ENCODE measurements at places on chromosomes 2 and 18. TPM values are rescaled to one million over a fixed set of nuclear protein-coding genes. Genes with fewer than 3 reads are reported as not detected.

DNA sequence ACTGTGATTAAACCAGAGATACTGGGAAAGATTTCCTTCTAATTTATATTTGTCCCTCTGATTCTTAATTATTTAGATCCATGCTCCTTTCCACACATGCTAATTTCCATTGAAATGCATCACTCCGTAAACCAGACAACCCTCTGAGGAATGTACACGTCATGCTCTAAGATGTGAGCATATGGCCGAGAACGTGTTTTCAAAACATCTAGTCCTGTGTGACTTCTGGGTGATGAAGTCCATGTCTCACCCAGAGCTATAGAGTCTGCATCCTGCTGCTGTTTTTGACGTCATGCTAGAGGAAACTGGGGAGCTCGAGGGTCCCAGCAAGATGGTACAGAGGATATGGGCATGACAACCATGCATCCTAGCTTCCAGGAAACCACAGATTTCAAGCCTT lies 53.6 kb downstream of the CAPN13 start:
- H3K27me3 ChIP-seq: no peaks in the 10 kb centered on the region
- H3K27ac ChIP-seq: no peak overlapping the region
- DNase-seq: no peak

GRCh38 chr2:98426771-98427170 lies 17.9 kb upstream of the INPP4A start:
- no peaks in the 10 kb centered on the region for H3K36me3 ChIP-seq
- H3K27ac ChIP-seq: no peak overlapping the region
- H3K4me3 ChIP-seq: no peak overlapping the region
- no peaks in the 10 kb centered on the region for H3K27me3 ChIP-seq

GRCh38 chr2:162963156-162963555 lies 124.6 kb upstream of the KCNH7 start:
- DNase-seq: no peak
- H3K36me3 ChIP-seq: no peaks in the 10 kb centered on the region
- no peaks in the 10 kb centered on the region for H3K4me1 ChIP-seq
- no peak overlapping the region for H3K4me3 ChIP-seq
- no peaks in the 10 kb centered on the region for H3K27me3 ChIP-seq

DNA sequence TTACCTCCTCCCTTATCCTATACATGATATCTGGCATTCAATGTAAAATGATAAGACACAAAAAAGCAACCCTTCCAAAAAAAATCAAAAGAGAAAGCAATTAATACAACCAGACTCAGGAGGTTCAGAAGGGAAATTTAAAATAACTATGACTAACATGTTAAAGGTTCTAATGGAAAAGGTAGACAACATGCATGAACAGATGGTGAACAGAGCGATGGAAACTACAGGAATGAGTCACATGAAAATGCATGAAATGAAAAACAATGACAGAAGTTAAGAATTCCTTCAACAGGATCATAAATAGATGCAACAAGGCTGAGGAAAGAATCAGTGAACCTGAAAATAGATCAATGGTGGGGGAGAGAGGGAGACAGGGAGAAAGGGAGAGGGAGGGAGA lies 26.1 kb upstream of the ERCC3 start:
- no peak overlapping the region for H3K27ac ChIP-seq
- no peaks in the 10 kb centered on the region for H3K4me1 ChIP-seq
- DNase-seq: no peak

- H3K4me3 ChIP-seq: no peak overlapping the region
- no peaks in the 10 kb centered on the region for H3K36me3 ChIP-seq
- no peak overlapping the region for H3K27ac ChIP-seq
- no peaks in the 10 kb centered on the region for H3K4me1 ChIP-seq
- no peaks in the 10 kb centered on the region for H3K27me3 ChIP-seq
Measured at GRCh38 chr2:126368758-126369157, 287.2 kb upstream of the GYPC start.

DNA sequence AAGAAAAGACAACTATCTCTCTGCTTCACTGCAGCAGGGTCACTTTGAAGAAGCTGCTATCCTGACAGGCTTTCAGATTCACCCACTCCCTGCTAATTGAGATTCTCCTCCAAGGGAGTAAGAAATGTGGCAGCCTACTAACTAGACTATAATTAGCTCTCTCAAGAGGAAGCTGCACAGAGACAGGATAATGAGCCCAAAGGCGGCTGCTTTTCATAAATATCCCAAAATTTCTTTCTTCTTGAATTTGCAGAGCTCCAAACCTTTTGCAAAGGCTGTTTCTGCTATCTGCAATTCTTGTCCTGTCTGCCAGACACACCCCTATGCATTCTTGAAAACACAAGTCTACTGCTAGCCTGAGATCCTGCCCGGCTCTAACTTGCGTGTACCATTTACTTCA lies 54.0 kb upstream of the RNU4ATAC start:
- H3K27me3 ChIP-seq: no peaks in the 10 kb centered on the region
- H3K36me3 ChIP-seq: no peaks in the 10 kb centered on the region
- H3K4me3 ChIP-seq: no peak overlapping the region
- H3K4me1 ChIP-seq: peaks cover 8% of the 10 kb centered on the region

DNA sequence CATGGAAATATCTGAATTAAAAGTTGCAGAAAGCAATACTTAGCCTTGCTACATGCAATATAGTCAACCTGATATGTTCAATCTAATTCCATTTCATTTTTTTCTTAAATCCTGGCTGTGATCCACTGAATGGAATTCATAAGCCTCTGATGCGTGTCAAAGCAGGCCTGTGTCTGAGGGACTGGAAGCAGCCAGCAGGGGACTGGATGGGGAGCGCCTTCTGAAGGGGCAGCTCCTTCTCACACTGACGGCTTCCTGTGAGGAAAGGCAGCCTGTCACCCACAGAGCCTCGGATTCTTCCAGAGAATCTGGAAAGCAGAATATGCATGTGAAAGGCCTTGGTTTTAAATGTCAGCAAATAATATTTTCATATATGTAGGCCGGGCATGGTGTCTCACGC lies 73.5 kb downstream of the KCNF1 start:
- H3K27me3 ChIP-seq: no peaks in the 10 kb centered on the region
- H3K27ac ChIP-seq: no peak overlapping the region
- no peaks in the 10 kb centered on the region for H3K4me1 ChIP-seq
- H3K4me3 ChIP-seq: no peak overlapping the region

Gene MLPH
- total RNA-seq: 87.9 TPM

- H3K27ac ChIP-seq: no peak overlapping the region
- H3K27me3 ChIP-seq: peaks cover 22% of the 10 kb centered on the region
- H3K4me3 ChIP-seq: peak overlapping the region; percentile 33
- DNase-seq: no peak
- H3K36me3 ChIP-seq: no peaks in the 10 kb centered on the region
- no peaks in the 10 kb centered on the region for H3K4me1 ChIP-seq
Measured at GRCh38 chr18:22164337-22165048, 4.9 kb upstream of the GATA6 start.

DNA sequence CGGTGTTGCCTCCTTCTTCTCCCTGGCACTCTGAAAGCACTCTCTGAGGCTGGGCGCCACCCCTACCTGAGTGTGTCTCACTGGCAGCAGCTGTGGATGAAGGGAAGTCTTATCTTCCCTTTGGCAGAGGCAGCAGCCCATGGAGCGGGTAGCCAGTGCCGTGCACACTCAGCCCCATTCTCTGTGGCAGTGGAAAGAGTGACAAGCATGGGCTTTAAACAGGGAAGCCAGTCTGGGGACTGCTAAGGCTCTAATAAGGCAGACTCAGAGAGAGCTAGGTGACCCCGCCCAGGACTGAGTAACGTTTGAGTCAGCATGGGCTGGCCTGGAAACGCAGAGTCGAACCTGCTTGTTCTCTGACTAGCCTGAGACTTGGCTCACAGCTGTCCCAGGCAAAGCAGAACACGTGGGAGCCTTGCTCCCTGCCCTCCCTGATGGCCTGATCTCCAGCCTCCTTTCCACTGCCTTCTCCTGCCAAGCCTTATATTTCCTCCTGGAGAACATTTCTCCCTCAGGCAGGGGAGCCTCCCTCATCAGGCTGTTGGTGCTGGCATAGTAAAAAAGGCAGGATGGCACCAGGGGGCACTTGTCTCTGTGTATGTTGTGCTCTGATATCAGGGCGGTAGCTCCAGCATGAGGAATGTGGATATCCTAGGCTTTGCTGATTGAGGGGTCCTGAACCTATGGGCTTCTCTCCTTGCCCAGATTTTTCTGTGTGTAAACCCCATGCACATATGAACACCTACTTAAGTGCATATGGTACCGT lies 93.9 kb upstream of the LGALSL start:
- H3K4me3 ChIP-seq: no peak overlapping the region
- DNase-seq: peak; percentile 85
- no peaks in the 10 kb centered on the region for H3K36me3 ChIP-seq
- H3K27me3 ChIP-seq: no peaks in the 10 kb centered on the region
- peak overlapping the region; percentile 68 for H3K27ac ChIP-seq

DNA sequence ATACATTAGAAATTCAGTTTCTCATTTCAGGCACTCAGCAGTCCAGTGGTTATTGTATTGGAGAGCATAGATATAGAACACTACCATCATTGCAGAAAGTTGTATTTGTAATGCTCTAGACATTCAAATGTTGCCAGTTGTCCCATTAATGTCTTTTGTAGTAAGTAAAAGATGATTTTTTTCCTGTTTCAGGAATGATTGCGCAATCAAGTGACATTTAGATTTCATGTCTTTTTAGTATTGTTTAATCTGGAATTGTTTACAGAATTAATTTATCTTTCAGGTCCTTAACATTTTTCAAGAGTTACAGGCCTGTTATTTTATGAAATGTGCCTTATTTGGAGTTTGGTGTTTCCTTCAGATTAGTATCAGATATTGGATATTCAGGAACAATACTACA lies 134.7 kb downstream of the MSTN start:
- H3K4me3 ChIP-seq: no peak overlapping the region
- no peaks in the 10 kb centered on the region for H3K36me3 ChIP-seq

DNA sequence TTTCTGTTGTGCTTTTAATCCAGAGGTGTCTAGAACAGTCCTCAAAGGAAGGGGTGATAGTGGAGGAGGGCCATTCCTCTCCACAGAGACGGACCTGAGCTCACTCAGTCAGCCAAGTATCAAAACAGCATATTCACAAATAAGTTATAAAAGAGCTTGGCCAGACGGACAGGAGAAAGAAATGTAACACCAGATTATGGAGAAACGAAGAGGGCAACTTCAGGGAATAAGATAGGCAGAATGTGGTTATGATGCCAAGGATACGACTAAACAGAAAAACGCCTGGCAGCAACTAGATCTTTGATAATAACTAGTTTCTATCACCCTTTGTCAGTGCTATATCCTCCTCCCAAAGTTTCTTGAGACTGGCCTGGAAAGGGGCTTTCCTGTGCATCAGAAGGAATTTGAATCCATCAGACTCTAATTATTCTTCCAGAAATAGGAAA lies 42.5 kb downstream of the MAP4K3 start:
- H3K36me3 ChIP-seq: no peaks in the 10 kb centered on the region
- H3K4me3 ChIP-seq: no peak overlapping the region
- no peaks in the 10 kb centered on the region for H3K4me1 ChIP-seq
- no peak for DNase-seq
- no peaks in the 10 kb centered on the region for H3K27me3 ChIP-seq

DNA sequence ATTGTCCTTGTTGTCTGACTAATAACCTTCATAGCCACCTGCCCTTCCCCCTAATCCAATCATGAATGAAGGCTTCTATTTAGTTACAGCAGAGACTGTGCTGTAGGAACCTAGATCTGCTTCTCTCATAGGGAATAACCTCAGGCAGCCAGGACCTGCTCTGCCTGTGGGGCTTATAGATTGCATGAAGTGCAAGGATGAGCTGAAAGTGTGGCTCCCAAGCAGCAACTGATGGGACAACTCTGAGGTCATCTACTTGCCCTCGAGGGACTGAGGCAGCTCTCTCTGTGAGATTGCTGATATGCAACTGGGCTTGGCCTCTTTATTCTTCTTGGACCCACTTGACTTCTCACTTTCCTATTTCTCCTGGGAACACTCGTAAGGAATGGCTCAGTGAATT lies 23.8 kb upstream of the SLC38A11 start:
- H3K4me3 ChIP-seq: no peak overlapping the region
- no peaks in the 10 kb centered on the region for H3K27me3 ChIP-seq
- no peak overlapping the region for H3K27ac ChIP-seq
- no peaks in the 10 kb centered on the region for H3K36me3 ChIP-seq

GRCh38 chr2:187377340-187377739 lies 70.7 kb downstream of the CALCRL start:
- no peak overlapping the region for H3K4me3 ChIP-seq
- DNase-seq: no peak
- H3K27me3 ChIP-seq: no peaks in the 10 kb centered on the region
- no peak overlapping the region for H3K27ac ChIP-seq

DNA sequence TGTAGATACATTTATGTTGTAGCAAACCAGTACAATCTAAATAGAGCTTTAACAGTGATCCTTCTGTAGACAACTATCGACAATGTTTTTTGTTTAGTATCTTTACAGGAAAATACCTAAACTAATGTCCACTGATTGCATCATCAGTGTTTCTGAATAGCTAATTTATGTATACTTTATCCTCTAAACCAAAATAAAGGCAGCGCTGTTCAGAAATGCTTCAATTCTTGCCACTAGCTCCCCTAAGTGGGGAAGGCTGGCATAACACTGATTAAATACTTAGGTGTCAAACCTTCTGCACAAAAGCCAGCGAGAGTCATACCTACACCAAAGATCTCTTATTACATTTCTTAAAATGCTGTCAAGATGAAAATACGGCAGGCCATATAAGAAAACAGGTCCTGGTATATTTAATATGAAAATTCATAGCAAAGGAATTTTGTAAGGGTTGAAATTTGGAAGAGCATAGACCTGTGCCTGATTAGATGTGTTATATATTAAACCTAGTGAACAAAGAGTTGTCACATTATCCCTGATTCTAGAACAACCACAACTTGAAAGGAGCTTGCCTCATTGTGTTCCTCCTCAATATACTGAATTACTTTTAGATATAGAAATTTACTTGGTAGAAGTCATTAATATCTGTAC lies 1693.4 kb upstream of the SLC39A10 start:
- no peak overlapping the region for H3K4me3 ChIP-seq
- DNase-seq: no peak
- H3K27ac ChIP-seq: no peak overlapping the region
- H3K27me3 ChIP-seq: no peaks in the 10 kb centered on the region
- H3K36me3 ChIP-seq: no peaks in the 10 kb centered on the region
- H3K4me1 ChIP-seq: no peaks in the 10 kb centered on the region

Gene SERPINB13
- total RNA-seq: not detected

- no peaks in the 10 kb centered on the region for H3K36me3 ChIP-seq
- no peaks in the 10 kb centered on the region for H3K4me1 ChIP-seq
- no peak for DNase-seq
- no peak overlapping the region for H3K4me3 ChIP-seq
Measured at GRCh38 chr2:37713258-37713700, 41.8 kb upstream of the CDC42EP3 start.

DNA sequence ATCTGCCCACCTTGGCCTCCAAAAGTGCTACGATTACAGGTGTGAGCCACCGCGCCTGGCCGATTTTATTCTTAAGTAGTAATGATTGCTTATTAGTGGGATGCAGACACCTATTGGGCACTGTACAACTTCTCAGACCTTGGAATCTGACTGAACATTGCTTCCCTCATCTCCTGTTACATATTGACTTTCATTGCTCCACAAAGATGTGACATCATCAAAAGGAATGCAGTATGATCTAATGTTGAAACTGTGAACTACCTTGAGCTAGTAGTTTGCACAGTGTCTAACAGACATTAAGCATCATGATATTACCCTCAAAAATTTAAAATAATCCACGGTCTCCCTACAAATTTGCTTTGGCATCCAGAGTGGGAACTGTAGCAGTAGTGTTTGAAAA lies 109.8 kb upstream of the SIX2 start:
- no peaks in the 10 kb centered on the region for H3K36me3 ChIP-seq
- no peaks in the 10 kb centered on the region for H3K4me1 ChIP-seq
- H3K27me3 ChIP-seq: no peaks in the 10 kb centered on the region
- no peak for DNase-seq
- H3K4me3 ChIP-seq: no peak overlapping the region
- H3K27ac ChIP-seq: no peak overlapping the region
